ENCODE measurements at places on chromosomes 2 and 18.

DNA sequence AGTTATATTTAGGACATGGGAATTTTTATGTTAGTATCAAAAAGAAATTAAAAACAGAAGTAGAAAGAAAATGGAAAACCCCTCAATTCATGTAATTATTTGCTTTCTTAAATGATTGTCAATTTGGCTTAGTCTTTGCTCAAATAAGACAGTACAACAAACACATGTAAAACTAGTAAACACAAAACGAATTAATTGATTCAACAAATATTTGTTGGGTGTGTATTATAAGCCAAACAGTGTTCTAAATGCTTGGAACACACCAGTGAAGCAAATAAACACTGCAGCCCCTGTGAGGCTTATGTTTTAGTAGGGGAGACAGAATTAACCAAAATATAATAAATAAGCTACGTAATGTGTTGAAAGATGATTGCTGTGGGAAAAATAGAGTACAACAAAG is 234.5 kb upstream of the STON1 start:
- DNase-seq = no peak

GRCh38 chr2:11989354-11989703 is 242.9 kb downstream of the LPIN1 start:
- DNase-seq = no peak

DNA sequence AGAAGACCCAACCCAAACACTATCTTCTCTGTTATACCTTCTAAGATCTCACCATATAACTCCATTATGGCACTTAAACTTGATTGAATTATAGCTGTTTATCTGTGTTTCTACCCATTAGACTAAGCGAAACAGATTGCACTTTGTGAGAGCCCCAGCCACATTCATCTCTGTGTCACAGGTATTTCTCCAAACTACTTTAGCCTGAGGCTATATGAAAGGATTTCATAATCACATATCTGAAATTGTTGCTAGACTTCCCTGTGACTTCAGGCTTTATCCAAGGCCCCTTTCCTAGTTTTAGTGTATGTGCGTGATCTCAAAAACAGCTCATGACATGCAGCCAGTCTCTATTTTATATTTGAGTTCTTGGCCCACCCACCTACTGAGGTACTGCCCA is 745.0 kb upstream of the ACVR2A start:
- no peak for DNase-seq

DNA sequence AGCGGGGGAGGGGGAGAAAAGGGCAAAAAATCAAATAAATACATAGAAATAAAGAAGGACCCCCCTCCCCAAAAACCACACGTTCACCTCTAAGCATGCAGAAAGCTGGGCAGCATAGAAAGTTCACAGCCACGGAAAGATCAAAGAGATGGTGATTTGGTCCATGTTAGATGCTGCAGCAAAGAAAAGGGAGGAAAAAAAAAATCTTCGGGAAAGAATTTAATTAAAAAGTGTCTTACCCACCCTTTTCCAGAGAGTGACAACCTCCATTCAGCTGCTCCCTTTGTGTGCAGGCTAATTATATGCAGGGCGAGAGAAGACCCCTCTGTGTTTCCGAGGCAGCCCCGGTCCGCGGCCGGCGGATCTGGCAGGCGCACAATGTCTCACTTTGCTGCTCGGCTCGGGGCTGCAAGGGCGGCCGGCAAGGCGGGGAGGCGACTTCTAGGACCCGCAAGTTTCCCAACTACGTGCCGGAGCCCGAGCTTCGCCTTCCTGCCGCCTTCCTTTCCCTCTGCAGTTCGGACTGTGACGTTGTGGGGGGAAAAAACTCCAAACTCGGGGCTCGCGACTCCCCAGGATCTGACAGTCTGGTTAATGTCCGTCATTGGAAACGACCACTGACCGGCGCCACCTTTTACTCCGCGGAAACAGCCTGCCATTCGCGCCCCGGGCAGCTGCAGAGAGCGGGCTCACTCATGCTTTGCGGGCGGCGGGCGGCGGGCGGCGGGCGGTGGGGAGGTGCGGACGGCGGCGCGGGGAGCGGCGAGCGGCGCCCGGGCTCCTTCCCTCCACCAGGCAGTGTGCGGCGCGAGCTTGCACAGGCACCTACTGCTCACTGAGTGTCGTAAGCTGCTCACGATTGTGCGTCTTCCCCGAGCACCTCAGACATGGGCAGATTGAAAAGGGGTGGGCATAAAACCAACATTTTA is at the start of gene LRRTM1:
LRRTM1 (minus strand) TSS at position 844 of the 929 bp plus-strand sequence. CDS start 933 bp downstream, outside the sequence.
- DNase-seq = no peak

DNA sequence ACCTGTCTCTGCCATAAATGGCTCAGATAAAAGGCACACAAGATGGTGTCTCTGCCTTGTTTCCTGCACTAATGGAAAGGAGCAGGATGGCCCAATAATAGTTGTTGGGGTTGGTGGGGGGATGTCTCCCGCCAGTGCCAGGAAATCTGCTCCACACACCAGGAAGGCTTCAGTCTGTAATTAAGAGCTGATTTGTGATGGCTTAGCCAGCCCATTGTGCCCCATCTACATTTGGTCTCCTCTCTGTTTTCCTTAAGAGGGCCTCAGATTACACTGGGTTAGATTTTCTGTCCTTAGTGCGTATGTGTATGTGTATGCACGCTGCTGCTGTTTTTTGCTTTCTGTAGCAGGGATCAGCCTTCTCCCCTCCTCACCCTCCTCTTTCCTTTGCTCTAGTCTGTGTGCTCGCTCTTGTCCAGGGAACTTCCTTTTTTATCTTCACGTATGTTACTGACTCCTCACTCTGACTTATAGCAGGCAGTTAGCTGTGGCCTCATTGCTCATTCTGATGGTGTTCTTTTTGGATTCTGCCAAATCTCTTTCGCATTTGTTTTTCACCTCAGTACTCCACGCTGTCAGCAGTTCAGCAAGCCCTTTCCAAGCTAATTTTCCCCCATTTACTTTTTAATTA is 33.4 kb upstream of the MGAT5 start:
- DNase-seq = no peak

GRCh38 chr2:119233326-119234020 is 9.8 kb downstream of the STEAP3 start:
- no peak for DNase-seq

DNA sequence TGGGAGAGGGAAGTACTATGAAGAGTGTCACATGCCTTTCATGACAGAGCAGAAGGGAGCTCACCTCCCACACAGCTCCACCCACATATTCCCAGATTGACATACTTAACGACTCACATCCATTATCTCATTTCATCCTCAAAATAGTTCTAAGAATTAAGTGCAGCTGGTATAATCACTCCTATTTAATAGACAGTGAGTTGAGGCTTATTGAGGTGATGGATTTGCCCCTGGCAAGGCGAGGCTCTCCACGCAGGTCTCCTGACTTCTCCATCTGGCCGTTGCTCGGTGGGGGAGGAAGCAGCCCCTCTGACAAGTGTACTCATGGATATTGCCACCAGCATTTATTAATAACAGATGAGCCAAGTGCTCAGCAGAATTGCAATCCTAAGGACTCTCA is 81.4 kb downstream of the TGOLN2 start:
- DNase-seq = no peak

GRCh38 chr2:71851094-71851750 is 296.4 kb downstream of the CYP26B1 start:
- DNase-seq = no peak

DNA sequence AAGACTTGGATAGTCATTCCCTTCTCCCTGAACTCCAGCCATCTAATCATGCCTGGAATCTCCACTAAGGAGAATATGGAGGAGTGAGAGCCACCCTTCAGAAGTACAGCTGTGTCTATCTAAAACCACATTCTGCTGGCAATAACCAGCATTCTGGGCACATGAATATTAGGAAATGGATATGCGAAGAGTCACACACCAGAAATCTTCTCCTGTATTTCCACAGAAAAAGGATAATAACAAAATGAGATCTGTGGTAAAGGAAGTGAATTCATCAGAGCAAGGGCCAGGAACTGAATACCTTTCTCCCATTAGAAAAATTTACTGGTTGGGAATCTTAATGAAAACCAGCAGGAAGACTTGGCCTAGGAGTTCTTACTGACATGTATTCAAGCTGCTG is 218.8 kb downstream of the SCG2 start:
- no peak for DNase-seq

GRCh38 chr2:56014046-56014730 is 90.6 kb upstream of the EFEMP1 start:
- DNase-seq = no peak

- DNase-seq = no peak
Measured at GRCh38 chr2:242075168-242075567, 205.6 kb downstream of the RTP5 start.

- DNase-seq = no peak
Measured at GRCh38 chr18:53070788-53071187, 730.8 kb downstream of the DCC start.

DNA sequence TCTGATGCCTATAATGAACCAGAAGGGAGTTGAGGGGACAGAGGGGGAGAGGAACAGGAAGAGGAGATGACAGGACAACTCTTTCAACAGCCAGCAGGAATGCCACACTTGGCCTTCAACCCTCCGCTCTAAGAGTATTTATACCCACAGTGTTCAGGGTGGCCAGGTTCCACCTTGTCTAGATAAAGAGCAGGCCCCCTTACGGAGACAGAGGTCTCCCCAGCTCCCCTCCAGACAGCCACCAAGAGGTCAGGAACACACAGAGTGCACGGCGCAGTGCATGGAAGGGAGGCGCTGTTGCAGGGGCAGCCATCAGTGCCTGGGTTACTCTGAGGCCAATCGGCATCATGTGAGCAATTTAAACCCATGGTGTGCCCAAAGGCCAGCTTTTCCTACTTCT is 176.9 kb downstream of the SMAD7 start:
- no peak for DNase-seq
